Activated CD8-positive, alpha-beta memory T cell treated with anti-CD3 and anti-CD28 coated beads for 1 hour (primary cell): ENCODE measurements at places on chromosomes 6 and 20.

DNA sequence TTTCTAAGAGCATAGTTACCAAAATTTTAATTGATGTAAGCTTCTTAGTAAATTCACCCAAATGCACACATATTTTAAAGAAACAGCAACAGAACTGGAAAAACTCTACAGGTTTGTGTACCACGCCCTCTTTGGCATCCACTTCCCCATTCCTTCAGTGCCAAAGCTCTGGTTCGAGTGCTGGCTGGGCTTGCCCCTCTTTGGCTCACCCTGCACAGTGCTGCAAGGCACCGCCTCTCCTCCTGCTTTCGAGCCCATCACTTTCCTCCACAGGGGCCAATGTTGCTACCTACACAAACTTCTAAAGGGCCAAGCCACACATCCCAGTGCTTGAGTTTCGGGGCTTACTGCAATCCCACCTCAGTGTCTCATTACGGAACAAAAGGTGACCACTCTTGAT, 9.6 kb downstream of the LRP11 start:
- DNase-seq = no peak

GRCh38 chr6:100573166-100573565, 108.4 kb upstream of the SIM1 start:
- DNase-seq = no peak

- DNase-seq = no peak
Observed at GRCh38 chr6:129238991-129239390, 356.1 kb downstream of the LAMA2 start.

DNA sequence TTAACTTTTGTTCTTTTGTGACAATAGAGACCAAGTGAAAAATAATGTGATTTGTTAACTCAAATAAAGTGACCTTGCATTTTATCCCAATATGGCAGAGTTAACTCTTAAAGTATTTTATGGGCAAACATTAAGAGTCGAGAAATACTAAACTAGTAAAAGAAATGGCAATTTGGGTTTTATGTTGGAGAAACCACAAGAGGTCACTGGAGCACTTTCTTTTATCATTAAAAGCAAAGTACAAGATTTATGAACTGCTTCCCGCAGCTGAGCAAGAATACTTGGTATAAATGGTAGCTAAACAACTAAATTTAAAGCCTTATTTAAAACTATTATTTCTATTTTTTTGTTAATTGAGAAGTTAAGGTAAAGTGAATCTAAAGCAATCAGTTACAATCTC, 33.5 kb upstream of the MCM9 start:
- DNase-seq = no peak

DNA sequence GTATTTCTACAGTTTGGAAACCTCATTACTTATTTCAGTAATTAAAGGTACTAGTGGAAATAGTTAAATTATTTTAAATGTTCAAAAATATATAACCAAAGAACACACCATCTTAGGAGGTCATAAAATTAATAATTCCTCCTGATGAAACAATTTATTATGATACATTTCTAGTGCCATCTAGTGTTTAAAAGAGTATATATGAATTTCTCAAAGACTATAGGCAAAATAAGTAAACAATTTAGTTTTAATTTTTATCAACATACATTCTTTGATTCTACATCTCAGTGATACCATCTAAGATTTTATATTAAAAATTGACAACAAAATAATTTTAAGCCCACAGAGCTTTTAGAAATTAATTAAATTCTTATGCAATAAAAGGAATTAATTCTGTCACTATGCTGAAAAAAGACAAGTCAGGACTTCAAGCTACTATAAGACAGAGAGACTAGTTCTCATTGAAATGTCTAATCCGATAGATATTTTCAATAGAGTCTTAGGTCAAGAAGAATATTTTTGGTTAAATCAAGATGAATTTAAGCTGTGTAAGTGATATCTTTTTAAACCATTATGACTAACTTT, 107.8 kb upstream of the RNF217 start:
- DNase-seq = no peak
